ENCODE measurements at places on chromosomes 1 and 21.

DNA sequence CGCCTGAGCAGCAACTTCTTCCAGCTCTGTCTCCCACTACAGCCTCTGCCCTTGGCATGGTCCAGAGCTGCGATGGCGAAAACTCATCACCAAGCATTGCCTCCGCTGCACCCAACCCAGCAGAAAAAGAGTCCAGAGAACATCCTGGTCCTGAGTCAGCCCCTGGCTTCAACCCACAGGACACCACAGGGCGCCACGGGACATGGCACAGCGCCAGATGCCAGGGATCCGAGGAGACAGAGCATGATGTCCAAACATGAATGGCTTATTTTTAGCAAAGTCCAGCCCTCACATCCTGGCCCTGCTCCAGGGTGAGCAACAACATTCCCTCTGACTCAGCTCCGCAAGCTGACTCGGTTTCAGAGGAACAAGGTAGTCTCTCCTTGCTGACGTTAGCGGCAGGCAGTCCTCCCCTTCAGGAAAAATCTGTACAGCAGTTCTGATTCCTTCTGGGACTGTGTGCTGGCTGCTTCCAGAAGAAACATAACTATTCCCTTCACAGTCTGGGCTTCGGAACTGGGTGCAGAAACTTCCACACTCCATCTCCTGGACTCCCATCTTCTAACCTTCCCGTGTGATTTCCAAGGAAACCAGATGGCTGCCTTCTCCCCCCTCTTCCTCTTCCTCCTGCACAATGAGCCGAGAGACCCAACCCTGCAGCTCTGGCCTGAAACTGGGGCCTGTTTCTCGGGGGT, 131.3 kb downstream of the TOMM20 start:
- peak; percentile 74 for DNase-seq

- DNase-seq: no peak
Measured at GRCh38 chr21:43827015-43827611, 37.7 kb downstream of the RRP1 start.

- DNase-seq: no peak
Measured at GRCh38 chr1:3625151-3625907, 514 bp downstream of the TPRG1L start.

DNA sequence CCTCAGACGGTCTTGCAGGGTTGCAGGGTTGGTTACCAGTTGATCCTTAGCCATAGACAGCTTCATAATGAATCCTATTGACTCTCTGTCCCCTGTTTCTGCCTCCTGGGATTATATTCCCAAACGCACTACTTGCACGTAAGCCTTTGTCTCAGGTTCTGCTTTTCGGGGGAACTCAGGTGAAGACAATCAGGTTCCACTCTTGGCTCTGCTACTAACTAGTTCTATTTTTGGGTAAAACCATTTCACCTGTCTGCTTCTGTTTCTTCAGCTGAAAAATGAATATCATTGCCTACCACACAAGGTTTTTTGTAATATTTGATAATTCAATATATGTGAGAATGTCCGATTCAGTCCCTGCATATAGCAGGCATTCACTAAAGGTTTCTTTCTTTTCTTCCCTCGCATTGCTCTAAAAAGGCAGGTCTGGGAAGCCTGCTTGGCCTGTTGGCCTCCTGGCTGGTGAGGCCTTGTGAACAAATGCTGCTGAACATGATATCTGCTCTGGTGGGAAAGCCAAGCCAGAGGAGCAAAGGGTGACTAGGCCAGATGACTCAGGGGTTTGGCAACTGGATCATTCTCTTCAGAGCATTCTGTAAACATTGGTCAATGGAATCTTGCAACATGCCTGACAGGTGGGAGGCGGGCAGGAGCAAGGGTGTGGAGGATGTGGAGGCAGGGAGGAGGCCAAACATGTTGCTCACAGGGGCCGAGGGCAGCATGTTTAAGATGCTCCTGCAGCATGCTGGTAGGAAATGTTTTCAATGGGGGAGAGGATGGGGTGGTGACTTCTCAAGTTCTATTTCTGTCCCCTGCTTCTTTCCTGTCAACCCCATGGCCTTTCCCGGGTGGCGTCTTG, 23.8 kb downstream of the IER5 start:
- peak; percentile 94 for DNase-seq

GRCh38 chr1:99723251-99723650, 43.2 kb downstream of the FRRS1 start:
- no peak for DNase-seq

- no peak for DNase-seq
Measured at GRCh38 chr1:54768093-54768492, 3.8 kb upstream of the PARS2 start.

- DNase-seq: no peak
Measured at GRCh38 chr1:67983867-67984266, 66.6 kb downstream of the DIRAS3 start.

GRCh38 chr1:62355095-62355494, 35.9 kb upstream of the KANK4 start:
- peak; percentile 85 for DNase-seq

GRCh38 chr1:7406641-7407543, 364.2 kb upstream of the VAMP3 start:
- DNase-seq: no peak

DNA sequence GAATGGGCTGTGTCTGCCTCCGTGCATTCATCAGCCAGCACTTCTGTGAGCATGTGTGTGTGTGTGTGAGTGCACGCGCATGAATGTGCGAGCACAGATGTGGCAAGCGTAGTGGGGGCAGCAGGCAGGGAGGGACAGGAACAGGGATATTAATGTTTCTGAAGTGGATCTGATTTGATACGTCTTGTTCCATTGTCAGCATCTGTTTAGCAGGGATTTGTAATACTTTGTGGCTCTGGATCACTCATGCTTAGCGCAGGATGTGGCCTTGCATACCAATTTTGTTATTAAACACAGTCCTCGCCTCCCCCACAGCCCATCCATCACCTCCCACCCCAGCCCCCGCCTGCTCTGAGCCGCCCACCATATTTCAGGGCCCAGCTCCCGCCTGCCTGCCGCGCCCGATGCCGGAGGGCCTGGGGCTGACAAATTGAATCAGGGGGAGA, 52.4 kb downstream of the TMEM53 start:
- DNase-seq: no peak

- no peak for DNase-seq
Measured at GRCh38 chr1:166032572-166033371, 134.0 kb downstream of the FAM78B start.

DNA sequence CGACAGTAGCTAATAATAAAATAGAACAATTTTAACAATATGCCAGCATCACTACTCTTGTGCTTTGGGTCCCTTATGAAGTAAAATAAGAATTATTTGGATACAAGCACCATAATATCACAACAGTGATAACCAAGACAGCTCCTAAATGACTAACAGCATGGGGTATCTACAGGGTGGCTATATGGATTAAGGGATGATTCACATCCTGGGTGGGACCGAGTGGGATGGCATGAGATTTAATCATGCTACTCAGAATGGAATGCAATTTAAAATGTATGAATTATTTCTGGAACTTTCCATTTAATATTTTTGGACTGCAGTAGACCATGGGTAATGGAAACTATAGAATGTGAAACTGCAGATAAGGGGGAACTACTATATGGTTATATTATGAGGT, 28.1 kb upstream of the B3GALNT2 start:
- DNase-seq: peak; percentile 20

DNA sequence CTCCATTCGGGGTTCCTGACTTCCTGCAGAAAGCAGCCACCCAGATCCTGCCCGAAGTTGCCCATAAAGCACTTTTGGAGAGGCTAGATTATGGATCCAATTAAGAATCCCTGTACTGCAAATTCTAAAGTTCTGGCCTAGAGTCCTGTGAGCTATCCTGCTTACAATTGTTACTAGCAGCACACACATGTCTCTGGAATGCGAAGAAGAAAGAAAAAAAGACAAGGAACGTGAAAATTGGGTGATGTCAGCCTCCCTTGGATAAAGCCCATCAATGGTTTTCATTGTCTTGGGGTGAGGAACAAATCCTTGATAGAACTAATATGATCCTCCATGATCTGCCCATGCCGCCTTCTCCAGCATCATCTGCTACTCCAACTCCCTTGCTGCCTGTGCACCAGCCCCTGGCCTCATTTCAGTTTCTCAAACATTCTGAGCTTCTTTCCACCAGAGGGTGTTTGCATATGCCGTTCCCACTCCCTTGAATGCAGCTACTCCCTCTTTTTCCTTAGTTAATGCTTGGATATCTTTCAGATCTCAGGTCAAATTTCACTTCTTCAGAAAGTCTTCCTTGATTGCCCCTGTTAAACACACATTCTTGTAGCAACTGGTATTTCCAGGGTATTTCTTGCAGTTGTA, 94.0 kb downstream of the ST6GALNAC5 start:
- no peak for DNase-seq

- DNase-seq: no peak
Measured at GRCh38 chr21:27365394-27365793, 398.5 kb upstream of the ADAMTS5 start.

GRCh38 chr1:241899210-241899609, 51.2 kb downstream of the EXO1 start:
- DNase-seq: peak; percentile 64

DNA sequence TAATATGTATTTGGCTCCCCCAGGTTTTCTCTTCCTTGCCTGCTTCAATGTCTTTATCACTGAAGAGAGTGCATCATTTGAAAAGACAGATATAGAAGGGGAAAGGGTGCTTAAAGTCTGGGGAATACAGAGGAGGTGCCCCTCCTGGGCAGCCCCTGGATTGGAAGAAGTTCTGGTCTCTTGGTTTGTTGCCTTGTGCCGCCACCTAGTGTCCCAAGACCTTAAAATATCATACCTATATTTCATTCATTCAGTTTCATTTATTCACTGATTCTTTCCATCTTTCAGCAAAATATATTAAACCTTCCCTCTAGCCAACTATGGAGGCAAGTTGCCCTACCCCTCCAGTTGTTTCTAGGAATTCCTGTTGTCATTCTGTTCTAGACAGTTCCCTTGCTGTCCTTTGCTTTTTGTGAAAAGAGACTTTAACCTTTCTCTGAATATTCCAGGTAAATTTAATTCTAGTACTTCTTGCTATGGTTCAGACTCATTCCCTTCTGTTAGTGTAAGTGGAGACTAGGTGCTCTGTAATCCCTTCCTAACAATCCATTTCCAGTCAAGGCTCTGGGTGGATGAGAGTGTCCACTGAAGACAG, 56.1 kb downstream of the MEF2D start:
- peak; percentile 53 for DNase-seq

DNA sequence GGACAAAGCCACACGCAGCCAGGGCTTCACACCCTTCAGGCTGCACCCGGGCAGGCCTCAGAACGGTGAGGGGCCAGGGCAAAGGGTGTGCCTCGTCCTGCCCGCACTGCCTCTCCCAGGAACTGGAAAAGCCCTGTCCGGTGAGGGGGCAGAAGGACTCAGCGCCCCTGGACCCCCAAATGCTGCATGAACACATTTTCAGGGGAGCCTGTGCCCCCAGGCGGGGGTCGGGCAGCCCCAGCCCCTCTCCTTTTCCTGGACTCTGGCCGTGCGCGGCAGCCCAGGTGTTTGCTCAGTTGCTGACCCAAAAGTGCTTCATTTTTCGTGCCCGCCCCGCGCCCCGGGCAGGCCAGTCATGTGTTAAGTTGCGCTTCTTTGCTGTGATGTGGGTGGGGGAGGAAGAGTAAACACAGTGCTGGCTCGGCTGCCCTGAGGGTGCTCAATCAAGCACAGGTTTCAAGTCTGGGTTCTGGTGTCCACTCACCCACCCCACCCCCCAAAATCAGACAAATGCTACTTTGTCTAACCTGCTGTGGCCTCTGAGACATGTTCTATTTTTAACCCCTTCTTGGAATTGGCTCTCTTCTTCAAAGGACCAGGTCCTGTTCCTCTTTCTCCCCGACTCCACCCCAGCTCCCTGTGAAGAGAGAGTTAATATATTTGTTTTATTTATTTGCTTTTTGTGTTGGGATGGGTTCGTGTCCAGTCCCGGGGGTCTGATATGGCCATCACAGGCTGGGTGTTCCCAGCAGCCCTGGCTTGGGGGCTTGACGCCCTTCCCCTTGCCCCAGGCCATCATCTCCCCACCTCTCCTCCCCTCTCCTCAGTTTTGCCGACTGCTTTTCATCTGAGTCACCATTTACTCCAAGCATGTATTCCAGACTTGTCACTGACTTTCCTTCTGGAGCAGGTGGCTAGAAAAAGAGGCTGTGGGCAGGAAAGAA, 8.1 kb downstream of the PSRC1 start:
- no peak for DNase-seq

- no peak for DNase-seq
Measured at GRCh38 chr1:170277985-170278384, 132.2 kb downstream of the NTMT2 start.

DNA sequence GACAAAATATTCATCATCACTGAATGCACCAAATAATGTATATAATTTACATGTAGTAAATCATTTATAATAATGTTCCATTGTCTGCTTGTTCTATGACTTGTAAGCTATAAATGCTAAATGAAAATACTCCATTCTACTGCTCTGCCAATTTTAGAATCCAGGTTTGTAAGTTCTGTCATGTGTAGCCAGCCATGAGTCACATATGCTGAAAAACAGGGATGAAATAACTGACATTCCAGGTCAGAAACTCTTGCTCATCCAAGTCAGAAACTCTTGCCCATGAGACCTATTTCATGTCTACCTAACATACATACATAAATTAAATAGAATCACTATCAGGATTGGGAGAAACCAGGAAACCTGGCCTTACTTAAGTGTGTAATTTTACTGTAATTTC, 95.6 kb downstream of the ASH1L start:
- peak; percentile 47 for DNase-seq

DNA sequence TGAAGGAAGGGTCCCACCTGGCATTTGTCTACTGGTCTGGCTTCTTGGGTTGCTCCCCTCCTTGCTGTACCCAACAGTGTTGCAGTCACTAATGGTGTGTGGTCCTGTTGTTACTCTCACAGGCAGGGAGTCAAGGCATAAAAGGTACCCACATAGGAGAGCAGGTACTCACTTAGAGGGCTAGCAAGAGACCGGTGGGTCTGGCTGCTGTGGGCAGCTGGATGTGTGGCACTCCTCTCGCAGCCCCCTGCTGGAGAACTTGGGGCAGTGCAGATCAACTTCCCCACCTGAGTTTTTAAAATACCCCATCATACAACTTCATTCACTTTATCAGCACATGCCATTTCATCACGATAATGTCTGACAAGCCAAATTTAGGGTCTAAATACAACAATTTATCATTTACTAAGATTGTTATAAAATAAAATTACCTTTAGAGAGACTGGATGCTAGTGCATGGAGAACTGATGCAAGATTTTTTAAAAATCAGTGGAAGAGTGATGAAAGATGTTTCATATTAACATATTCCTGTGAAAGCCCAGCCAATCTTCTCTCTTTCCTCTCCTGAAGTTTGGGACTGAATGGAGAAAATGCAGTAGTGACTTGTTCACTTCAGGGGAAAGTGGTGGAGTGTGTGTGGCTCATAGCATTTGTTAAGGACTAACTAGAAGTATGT, 42.8 kb downstream of the ACP6 start:
- DNase-seq: peak; percentile 29

DNA sequence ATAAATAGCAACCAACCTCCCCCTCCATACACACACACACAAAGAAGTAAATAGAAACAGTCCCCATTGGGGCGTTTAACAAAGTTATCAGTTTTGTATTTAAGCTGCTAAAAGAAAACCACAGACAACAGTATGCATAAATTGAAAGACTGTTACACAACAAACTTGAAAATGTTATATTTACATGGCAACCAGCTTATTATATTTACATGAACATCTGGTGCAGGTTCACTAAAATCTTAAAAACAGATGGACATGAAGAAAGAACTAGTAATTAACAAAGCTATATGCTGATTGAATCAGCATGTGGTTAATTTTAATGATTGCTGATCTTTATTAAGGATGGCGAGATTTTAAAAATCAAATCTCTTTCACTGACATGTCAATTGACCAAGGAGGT, 384.7 kb downstream of the LRRIQ3 start:
- DNase-seq: no peak

Data from inflammatory macrophage treated with lipopolysaccharide for 4 hours (primary cell).